ENCODE measurements at places on chromosomes 3 and 15.
A peak's percentile ranks its signal among the peaks of the same experiment; 100 is the strongest.

DNA sequence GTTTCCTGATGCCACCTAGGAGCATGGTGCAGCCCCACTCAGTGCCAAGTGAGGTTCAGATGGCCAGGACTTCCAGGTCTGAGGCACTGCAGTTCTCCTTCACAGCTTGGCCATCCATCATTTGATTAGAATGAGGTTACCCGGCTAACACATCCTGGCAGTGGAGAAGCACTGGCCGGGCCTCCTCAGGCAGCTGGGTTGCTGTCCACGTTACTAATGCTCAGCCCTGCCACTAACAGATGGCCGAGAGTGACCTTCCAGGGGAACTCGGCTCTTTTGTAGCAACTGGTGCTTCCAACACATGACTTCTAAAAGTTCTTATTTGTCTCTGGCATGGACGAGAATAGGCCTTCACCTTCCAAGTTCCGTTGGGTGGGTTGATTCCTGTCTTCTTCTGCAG lies 204.6 kb upstream of the CFAP20DC start:
- DNase-seq = no peak

DNA sequence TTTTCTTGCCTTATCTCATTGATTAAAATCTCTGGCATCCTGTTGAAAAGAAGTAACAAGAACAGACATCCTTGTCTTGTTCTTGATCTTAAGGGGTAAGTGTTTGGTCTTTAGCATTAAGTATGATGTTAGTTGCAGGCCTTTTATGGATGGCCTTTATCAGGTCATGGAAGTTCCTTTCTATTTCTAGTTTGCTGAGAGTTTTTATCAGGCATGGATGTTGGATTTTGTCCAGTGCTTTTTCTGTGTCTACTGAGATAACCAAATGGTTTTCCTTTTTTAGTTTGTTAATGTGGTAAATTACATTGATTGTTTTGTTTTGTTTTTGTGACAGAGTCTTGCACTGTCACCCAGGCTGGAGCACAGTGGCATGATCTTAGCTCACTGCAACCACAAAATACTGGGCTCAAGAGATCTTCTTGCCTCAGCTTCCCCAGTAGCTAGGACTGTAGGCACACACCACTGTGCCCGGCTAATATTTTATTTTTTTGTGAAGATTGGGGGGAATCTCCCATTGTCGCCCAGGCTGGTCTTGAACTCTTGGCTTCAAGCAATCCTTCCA lies 26.3 kb downstream of the MRAS start:
- DNase-seq = no peak

- no peak for DNase-seq
Observed at GRCh38 chr3:136819392-136819730, 435 bp downstream of the SLC35G2 start.

- DNase-seq = no peak
Observed at GRCh38 chr3:99313485-99313884, 324.9 kb upstream of the COL8A1 start.

DNA sequence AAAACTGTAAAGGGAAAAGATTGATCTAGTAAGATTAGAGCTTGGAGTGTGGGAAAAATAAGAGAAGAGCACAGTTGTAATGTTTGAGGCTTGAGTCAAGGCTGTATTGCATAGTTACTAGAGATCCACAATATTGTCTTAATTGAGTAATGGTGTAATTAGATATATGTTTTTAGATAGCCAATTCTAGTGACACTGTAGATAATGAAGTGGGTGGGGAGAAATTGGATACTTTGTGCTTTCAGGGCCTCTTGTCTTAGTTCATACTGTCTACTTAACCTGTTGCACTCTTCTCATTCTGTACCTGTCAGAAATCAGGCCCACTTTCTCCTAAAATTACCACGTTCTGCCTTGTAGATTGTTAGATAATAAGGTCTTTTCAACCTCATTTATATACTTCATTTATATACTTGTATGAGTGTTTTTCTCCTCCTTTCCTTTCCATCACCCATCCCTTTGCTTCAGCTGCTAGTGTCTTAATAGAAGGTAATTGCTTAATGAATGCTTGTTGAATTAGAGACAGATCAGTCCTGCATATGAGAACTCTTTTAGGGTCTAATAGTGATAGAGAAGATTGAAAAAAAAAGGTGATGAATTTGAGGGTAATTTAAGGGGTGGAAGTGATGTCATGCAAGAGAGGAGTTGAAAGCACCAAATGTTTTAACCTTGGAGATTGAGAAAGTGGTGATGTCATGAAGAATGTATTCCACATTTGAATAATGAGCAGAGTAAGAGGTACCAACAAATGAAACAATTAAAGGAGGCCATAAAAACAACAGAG lies 32.0 kb downstream of the PIK3CA start:
- peak; percentile 11 for DNase-seq

DNA sequence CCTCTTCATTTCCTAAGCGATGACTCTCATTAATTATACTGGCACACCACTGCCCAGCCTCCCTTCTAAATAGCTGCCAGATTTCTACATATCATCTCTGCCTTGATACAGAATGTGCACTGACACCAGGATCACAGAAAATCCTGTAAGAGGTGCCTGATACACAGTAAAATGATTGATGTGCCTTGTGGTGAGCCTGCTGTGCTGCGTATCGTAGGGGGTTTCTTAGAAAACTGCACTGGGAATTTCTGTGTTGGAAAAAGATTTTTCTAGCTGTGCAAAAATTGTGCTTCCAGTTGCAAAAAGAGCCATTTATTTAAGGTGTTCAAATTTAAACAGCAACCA lies 3.0 kb upstream of the PLCH1 start:
- no peak for DNase-seq

GRCh38 chr15:60255390-60255789 lies 142.4 kb downstream of the ANXA2 start:
- DNase-seq = peak; percentile 87

- DNase-seq = no peak
Observed at GRCh38 chr3:117651246-117651645, 941.7 kb downstream of the TUSC7 start.

GRCh38 chr15:22231603-22232002 lies 151.3 kb downstream of the OR4M2 start:
- DNase-seq = no peak

GRCh38 chr3:111596328-111596727 lies 1.2 kb upstream of the ZBED2 start:
- peak; percentile 66 for DNase-seq

GRCh38 chr3:128322030-128323022 lies 144.4 kb downstream of the DNAJB8 start:
- DNase-seq = peak; percentile 30

DNA sequence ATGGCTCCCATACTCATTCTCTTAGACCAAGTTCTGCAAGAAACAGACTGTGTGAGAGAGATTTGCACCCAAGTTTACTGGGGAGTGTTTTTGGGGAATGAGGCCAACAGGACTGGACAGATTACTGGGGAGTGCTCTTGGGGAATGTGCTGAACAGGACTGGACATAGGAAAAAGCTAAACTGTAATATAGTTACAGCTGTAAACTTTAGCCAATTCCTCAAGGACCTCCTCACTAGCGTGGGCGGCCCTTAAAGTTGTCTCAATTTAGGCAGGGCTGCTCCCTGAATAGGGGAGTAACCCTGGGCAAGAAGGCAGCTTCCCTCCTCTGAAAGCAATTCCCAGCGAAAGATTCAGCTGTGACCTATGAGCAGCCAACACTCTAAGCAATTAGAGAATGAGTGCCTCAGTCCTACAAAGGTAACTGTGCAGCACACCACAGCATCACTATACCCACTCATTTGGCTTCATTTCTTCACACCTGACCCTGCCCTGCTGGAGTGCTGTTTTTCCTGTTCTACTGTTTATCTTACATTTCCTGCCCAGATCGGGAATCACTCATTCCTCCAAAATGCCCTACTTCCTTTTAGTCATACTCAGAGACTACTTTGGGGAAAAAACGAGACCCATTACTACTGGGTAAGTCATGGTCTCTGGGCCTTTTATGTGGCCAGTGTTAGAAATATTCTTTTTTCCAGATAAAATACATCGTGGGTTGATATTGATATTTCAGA lies 41.3 kb upstream of the TRIM42 start:
- DNase-seq = no peak

- no peak for DNase-seq
Observed at GRCh38 chr3:142726017-142726416, 2.2 kb downstream of the TRPC1 start.

GRCh38 chr15:90087454-90088154 lies 14.7 kb downstream of the IDH2 start:
- peak; percentile 33 for DNase-seq

DNA sequence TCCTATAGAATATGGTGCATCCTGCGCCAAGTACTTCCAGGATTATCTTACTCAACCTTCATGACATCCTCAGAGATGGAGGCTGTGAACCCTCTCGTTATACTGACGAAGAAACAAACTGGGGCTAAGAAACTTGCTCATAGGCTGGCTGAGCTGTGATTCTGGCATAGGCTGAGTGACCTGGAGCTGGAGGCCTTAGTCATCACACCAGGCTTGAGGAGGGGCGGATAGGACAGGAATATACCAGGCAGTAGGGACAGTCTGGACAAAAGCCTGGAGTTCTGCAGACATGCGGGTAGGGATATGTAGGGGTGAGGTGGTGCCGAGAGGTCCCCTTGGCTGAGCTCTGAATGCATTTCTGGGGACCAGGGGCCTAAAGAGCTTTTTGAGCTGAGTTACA lies 18.1 kb downstream of the HEMK1 start:
- DNase-seq = no peak

- no peak for DNase-seq
Observed at GRCh38 chr15:29857221-29857789, 35.0 kb upstream of the TJP1 start.

- peak; percentile 47 for DNase-seq
Observed at GRCh38 chr3:45688194-45688881, 858 bp upstream of the SACM1L start.

- DNase-seq = no peak
Observed at GRCh38 chr3:11603628-11604027, 40.1 kb downstream of the VGLL4 start.

DNA sequence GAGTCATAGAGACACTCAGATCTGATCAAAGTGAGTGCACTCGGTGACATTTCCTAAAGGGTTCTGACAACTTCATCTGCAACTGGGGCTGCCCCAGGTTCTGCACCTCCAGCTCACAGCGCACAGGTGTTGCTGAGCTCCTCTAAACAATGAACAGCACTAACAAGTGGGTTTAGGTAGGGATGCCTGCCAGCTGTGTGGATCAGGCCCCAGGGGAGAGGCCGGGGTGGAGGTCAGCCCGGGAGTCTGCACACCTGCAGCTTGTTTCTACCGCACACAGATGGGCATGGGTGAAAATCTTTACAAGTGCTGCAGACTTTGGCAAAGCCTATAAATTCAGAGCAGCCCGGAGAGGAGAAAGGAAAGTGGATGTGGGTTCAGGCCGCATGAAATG lies 355 bp downstream of the FBXW12 start:
- DNase-seq = no peak

DNA sequence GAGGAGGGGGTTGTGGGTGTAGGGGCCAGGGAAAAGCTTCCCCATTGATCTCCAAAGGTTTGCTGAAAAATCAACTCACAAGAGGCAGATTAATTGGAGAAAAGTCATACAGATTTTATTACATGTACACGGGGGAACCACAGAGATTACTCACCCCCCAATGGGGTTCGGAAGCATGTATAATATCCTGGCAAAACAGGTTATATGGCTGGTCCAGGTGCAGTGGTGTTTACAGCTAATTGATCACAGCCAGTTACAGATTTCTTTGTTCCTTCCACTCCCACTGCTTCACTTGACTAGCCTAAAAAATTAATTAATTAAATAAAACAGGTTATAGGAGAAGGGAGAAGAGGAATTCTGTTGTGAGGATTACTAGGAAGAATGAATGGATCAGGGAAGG lies 22.4 kb downstream of the PRKCI start:
- no peak for DNase-seq

DNA sequence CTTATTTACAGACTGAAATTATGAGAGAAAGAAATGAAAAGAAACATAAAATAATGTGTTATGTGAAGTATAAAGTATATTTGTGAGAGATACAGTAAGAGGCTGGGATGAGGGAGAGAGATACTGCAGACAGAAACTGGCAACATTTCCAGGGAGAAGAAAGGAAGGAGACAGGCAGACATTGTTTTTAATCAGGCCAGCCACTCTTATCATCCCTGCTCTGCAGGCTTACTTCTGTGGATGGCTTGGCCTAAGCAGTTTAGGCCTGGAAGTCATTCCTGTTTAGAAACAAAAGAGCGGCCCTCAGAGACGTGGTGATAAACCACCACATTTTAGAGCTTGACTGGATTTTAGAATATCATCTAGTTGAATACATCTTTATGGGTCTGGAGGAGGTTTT lies 12.4 kb downstream of the PCCB start:
- DNase-seq = no peak

- DNase-seq = no peak
Observed at GRCh38 chr3:6867269-6867668, 6.4 kb downstream of the GRM7 start.

GRCh38 chr3:124992041-124992440 lies 57.5 kb upstream of the MUC13 start:
- DNase-seq = no peak

DNA sequence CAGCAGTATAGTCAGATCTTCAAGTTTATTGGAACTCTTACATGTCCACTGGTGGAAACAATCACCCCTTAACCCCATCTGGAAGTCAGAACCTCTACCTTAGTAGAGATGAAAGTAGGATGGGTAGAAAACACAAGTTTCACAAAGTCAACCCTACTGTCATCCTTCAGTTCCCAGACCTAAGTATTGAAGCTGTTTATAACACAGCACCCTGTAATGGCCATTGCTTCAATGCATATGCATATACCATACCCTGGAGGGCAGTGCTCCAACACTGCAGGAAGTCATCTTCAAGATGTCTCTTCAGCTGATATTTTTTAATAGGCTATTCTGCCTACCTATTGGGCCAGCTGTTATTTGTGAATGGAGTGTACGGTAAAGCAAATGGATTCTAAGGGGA lies 241.3 kb downstream of the UBE2E2 start:
- no peak for DNase-seq

DNA sequence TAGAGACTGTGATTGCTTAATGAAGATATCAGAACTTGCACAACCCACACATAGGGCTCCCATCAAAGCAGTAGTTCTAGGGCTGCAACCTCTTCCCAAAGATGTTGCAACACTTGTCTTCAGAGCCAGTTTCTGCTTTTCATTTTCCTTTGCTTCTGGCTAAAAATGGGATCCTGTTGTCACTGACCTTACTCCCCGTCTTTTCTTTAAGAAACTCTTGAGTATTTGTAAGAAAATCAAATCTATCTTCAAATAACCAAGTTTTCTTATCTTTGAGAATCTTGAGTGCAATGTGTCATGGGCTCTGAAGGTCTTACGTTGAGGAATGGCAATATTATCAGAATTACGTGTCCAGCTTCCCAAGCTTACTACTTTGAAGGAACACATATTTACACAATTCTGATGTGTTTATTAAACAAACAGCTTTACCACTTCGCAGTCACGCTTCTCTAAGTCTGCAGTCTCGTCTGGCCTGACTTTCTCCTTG lies 24.1 kb downstream of the CACNA1D start:
- no peak for DNase-seq

GRCh38 chr3:27789420-27789819 lies 67.3 kb upstream of the EOMES start:
- DNase-seq = no peak

Measured in activated CD4-positive, alpha-beta T cell treated with anti-CD3 and anti-CD28 coated beads, Interleukin-2, Interleukin-4, amounts not matched to agents 100 ng/mL and 50 ng/mL, durations not matched to agents 16 hours and 8 hours (primary cell).